ENCODE measurements at places on chromosomes 11 and 22.

DNA sequence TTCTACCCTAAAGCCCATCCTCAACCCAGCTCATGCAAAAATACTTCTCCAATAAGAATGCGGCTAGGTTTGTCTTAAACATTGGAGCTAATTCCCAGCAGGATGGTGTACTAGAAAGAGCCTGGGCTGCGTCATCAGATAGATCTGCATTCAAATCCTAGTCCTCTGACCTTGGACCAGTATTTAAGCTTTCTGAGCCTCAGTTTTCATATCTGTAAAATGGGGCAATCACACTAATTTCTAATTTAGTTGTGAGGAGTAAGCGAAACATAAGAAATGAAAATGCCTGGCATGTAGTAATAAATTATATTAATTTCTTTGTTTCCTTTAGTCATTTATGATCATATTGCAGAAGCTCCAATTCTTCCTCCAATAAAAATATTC is 32.2 kb upstream of the ACCSL start:
- no peak for DNase-seq

GRCh38 chr22:32100711-32101110 is 57.6 kb downstream of the SLC5A1 start:
- DNase-seq: no peak

DNA sequence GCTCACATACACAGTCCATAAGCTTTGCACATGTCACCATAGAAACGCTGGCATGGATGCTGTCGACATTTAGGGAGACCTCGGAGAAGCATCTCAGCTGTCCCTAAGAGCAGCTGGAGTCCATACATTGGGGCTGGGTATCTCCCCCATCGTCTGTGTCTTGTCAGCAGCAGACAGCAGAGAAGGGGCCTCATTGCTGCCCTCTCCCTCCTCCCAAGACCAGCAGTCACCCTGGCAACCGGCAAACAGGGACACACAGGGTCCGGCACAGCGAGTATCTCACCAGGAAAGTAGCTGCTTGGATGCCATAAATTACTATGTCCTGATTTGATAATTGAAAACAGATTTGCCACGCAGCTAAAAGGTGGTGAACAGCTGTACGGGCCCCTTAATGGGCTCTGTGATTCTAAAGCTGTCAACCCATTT is 84.4 kb downstream of the CD44 start:
- no peak for DNase-seq

- DNase-seq: no peak
Observed at GRCh38 chr11:40215556-40215955, 1243.9 kb downstream of the LRRC4C start.

GRCh38 chr11:2666401-2666741 is 33.4 kb downstream of the KCNQ1OT1 start:
- no peak for DNase-seq

- DNase-seq: no peak
Observed at GRCh38 chr11:24819006-24819405, 322.2 kb downstream of the LUZP2 start.

- DNase-seq: no peak
Observed at GRCh38 chr22:49241174-49241851, 586.4 kb downstream of the BRD1 start.

- no peak for DNase-seq
Observed at GRCh38 chr11:117704395-117705100, 92.5 kb downstream of the DSCAML1 start.
